ENCODE measurements at places on chromosomes 1 and 21.

DNA sequence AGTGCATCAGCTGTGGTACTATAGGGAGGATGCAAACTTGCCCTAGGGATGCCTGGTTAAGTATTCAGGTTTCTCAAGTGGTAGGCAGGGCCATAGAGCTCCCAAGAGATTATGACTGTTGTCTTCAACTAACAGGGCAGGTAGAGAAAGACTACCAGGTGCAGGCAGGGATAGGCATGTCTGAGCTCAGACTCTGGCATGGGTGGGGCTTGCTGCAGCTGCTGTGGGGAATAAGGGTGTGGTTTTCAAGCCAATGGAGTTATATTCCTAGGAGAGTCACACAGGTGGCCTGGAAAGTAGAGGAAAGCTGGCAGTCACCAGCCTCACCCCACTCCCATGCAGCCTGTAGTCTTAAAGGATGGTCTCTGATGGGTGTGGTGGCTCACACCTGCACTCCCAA lies 673.4 kb upstream of the ADGRL4 start:
- peak; percentile 56 for DNase-seq

DNA sequence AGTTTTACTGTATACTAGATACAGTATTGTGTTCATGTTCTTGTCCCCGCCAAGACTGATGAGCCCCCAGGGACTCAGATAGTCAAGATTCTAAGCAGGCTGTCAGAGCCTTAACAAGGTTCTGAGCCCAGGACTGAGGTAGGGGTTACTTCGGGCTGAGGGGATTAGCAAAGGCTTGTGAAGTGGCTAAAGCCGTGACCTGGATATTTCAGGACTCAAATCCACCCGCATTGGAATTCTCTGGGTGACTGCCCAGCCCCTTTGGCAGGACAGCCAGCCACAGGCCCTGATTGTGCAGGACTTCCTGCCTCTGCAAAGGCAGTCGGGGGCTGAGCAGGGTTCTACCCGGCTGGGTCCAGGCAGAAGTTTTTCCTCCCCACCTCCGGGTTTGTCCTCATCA lies at the start of gene PLA2G5:
Gene PLA2G5 (plus strand): TSS at position 321 of the 400 bp plus-strand sequence. CDS start 14,637 bp downstream, outside the sequence.
- DNase-seq: no peak

GRCh38 chr1:239184561-239185244 lies 201.7 kb upstream of the CHRM3 start:
- DNase-seq: no peak

DNA sequence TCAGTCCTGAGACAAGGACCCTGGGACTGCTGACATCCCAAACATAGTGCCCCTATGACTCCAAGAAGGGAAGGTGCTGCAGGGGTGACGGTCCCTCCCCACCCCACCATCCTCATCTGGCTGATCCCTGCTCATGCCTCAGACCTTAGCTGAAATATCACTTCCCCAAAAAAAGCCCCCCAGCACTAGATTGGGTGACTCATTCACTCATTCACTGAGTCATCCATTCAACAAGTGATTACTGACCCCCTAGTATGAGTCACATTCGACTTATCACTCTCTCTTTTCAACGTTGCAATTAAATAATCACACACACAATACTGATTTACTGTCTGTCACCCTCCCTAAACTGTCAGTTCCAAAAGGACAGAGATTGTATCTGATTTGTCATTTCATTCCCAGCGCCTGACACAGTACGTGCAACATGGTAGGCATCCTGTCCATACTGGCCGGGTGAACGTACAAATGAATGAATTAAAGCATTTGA lies 48.6 kb downstream of the HIVEP3 start:
- no peak for DNase-seq

GRCh38 chr1:116417678-116418077 lies 44.6 kb downstream of the ATP1A1 start:
- no peak for DNase-seq

DNA sequence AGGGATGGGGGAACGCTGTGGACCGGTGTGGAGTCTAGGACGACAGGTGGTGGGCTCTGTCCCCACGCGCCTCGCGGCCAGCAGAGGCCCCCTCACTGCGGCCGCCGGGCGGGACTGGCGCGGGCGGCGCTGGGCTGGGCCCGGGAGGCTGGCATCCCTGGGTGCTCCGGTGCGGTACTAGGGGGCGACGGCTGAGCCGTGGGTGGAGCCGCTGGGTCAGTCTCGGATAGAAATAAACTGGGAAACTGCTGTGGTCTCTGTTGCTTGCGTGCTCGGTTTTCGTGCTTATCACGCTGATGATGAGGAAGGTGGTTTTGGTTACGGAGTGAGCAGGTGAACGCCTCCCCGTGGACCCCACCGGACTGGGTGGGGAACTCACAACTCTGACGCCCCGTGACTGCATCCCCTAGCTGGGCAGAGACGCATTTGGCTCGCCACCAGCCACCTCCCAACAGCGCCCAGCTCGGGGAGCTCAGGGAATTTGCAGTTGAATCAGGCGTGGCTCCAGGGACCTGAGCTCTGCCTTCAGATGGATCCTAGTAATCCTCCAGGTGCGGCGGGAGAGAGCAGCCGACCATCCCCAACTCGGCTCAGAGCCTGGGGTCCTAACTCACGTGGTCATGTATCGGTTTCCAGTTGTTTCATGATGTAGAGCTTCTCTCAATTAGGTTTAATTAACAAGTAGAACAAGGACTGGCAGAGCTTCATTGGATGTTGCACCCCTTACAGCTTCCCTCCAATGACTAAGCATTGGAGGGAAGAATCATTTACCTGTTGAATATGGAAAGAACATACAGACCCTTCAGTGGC lies 32.1 kb downstream of the HSD17B7 start:
- peak; percentile 31 for DNase-seq

- no peak for DNase-seq
These were observed 76.8 kb downstream of the POU2F1 start for GRCh38 chr1:167297222-167298214.

DNA sequence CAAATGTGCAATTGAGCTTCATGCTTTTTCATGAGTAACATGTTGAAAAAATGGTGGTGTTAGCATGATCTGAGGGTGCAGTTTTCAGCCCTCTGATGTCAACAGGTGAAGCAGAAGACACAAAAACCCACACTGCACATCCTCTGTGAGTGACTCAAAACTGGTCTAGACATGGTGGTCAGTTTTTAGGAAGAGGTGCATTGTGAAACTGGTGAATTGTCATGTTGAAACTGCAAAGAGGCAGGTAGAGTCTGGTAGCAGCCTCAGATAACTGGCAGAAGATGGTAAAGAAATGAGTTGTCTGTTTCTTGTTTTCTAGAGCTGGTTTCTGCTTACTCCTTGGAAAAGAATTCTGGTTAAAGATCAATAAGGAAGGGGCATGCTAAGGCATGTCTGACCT lies 97.3 kb upstream of the HMCN1 start:
- DNase-seq: no peak

GRCh38 chr1:54095546-54096226 lies 42.3 kb downstream of the TCEANC2 start:
- DNase-seq: no peak

GRCh38 chr1:63774617-63775417 lies 1.0 kb downstream of the ROR1 start:
- DNase-seq: peak; percentile 48

DNA sequence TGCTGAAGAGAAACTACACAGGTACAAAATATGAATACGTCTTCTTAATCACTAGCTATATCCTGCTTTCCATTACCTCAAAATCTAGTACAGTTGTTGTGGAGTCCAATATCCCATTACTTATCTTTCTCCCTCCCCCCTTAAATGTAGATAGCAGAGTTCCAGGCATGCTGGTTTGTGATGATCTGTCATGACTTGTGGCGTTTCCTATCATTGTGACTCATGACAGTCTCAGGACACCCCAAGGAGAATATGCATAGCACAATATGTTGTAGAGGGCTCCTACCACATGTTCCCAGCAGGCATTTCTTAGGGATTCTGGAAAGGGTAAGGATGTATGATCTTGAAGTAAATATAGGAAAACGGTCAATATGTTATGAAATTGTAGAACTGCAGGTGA lies 206.9 kb downstream of the USH2A start:
- DNase-seq: no peak

GRCh38 chr1:235336903-235337302 lies 8.5 kb downstream of the GGPS1 start:
- no peak for DNase-seq

GRCh38 chr1:206953626-206954025 lies 7.4 kb upstream of the PIGR start:
- DNase-seq: no peak

GRCh38 chr1:8866792-8867415 lies 11.6 kb downstream of the ENO1 start:
- no peak for DNase-seq

DNA sequence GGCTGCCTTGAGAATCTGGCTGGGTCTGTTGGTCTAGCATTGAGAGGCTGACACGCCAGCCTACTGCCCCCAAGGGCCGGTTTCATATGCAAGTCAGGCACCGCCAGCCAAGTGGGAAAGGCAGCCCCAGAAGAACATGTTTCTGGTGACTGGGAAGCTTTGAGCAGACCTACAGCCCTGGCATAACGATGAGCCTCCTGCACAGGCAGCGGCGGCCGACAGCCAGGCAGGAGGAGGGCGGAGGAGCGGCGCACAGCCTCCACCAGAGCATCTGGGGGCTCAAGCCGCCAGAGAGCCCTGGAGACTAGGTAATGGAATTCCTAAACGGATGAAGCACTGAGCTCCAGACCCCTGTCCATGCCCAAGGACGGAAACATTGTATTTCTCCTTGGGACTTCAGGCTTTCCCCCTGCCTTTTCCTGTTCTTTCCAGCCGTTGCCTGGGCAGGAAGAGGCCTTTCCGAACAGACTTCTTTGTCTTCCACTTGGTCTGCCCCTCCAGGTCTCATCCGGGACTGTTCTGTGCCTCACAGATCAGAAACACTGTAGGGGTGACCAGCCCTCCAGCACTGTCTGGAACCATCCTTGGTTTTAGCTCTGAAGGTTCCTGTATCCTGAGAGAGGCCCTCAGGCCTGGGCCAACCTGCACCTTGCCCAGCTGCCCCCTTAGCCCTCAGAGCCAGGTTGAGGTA lies 59.5 kb downstream of the IRF2BP2 start:
- DNase-seq: no peak

DNA sequence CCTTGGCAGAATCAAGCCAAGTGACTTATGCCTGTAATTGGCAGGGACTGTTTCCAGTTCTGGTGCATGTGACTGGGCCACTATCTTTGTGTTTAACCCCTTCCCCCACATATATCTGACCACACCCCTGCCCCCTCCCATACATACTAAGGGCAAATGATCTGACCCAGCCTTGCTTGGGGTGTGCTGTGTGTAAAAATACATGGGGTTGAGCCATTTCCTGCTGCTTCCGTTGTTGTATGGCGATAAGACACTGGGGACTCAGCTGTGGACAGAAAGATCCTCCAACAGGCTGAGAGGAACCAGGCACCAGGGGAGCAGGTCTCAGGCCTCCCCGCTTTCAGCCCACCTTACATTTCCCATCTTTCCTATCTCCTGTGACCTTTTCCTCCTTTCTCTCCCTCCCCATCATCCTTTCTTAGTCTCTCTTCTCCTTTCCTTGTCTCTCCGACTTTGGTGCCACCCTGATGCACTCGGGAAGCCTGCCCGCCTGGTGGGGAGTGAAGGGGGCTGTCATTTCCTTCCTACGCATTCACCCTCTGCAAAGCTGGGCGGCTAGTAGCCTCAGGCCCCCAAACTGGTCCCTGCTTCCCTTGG lies 39.7 kb downstream of the TMCC2 start:
- no peak for DNase-seq

DNA sequence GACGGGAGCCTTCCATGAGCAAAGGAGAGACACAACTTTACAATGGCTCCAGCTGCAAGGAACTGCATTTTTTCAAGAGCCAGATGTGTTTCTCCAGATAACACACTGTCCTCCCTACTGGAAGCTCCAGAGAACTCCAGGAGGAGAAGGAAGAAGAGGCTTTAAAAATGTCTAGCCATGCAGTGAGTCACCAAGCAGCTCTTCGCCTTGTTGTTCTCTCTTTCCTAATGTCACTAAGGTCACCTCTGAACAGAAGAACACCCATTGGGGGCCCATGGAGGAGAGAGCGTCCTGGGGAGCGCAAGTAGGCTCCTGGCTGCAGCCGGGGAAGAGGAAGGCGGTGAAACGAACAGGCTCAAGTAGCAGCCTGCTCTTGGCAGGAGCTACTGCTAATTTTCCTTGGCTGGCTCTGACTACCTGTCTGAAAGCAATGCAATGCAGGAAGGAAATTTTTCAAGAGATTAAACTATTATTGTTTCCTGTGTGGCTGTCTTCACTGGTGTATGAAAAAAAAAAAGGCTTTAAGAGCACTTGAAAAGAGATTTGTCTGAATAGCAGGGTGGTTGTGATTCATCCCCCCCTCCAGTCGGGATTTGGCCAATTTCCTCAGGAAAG lies 321.9 kb downstream of the SETD4 start:
- DNase-seq: no peak

- no peak for DNase-seq
These were observed 64.9 kb downstream of the SLC45A1 start for GRCh38 chr1:8382608-8383505.

- DNase-seq: no peak
These were observed 106.0 kb downstream of the NTNG1 start for GRCh38 chr1:107246775-107247345.

- DNase-seq: no peak
These were observed 126.4 kb upstream of the SLC45A1 start for GRCh38 chr1:8191474-8191873.

DNA sequence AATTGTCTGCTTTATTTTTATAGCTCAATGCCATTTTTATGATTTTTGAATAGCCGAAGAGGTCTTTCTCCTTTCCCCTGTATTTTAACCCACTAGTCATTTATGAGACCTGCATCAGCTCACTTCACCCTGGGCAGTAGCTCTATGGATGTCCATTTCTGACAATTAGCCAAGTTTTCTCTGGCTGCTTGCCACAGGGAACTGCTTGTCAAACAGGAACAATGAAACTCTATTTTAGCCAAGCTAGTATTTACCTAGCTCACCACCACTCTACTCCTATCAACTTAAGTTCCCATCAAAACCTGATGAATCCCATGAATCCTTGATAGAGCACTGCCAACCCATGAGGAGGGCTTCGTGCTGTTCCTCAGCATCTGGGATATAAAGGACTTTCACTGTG lies 406.7 kb downstream of the RWDD3 start:
- DNase-seq: no peak

- DNase-seq: no peak
These were observed 140.2 kb upstream of the HOOK1 start for GRCh38 chr1:59674595-59674994.

DNA sequence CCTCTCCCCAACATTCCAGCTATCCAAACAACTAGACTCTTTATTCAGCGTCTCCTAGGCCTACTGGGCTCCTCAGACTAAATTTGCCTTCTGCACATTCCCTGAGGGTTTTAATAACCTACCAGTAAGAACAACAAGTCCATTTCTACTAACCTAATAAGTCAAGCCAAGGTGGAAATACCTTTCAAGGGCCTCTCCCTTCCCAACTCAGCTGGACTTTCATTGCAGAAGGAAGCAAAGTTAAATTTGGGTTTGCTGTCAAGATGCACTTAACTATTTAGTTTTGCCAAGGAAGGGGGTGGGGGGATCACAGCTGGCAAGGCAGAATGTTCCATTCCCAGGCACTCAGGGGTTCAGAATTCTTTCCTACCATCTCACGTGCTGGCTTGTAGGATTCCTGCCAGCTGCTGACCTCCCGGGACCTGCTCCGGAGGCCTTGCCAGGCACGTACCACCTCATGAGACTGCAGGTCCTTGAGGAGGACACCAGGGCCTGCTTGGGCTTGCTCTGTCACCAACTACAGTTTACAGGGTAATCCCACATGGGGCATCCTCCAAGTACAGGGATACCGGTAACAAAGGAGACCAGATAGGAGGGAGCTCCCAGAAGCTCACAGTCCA lies 29.8 kb downstream of the SLC30A1 start:
- DNase-seq: peak; percentile 51

GRCh38 chr1:183653876-183654451 lies 848 bp upstream of the APOBEC4 start:
- DNase-seq: peak; percentile 32

All from NCI-H2171 treated with DMSO at 0.1 percent for 48 hours (cell line).